ENCODE measurements at places on chromosomes 4 and X.

- DNase-seq: no peak
Observed at GRCh38 chr4:29853833-29854232, 866.3 kb upstream of the PCDH7 start.

DNA sequence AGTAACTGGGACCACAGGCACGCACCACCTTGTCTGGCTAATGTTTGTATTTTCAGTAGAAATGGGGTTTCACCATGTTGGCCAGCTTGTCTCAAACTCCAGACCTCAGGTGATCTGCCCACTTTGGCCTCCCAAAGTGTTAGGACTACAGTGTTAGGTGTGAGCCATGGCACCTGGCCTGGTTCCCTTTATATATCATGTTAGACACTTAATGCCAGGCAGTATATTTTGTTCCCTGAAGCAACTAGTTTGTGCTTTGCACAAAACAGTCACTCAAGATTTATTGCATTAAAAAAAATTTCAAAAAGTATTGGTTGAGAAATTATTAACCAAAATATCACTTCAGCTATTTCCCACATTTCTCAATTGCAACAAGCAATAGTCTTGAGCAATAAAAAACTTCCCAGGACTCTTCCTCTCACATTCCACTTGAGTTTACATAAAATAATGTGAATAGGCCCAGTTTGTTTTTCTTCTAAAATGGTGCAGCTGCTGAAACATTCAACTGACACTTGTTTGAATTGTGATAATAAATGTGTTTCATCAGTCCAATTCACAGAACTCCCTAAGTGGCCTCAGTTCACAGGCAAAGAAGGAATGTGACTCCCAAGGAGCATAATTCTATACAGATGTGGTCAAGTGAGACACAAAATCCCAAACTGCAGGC is 22.7 kb downstream of the CXCL1 start:
- no peak for DNase-seq

DNA sequence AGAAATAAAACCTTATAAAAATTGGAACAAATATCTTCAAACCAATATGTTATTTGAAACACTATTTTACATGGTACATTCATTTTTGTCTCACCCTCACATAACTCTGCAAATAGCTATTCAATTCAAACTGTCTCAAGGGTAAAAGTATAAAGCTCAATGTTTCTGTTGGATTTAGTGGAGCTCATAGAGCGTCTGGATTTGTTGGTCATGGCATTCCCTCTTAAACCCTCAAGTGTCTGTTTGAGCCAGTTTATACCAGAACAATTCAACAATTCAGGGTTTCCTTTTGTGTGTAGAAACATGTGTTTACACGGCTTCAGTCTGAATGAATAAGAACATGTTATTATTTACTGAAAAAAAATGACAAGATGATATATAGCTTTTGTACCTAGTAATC is 161.6 kb downstream of the PCDH18 start:
- no peak for DNase-seq

DNA sequence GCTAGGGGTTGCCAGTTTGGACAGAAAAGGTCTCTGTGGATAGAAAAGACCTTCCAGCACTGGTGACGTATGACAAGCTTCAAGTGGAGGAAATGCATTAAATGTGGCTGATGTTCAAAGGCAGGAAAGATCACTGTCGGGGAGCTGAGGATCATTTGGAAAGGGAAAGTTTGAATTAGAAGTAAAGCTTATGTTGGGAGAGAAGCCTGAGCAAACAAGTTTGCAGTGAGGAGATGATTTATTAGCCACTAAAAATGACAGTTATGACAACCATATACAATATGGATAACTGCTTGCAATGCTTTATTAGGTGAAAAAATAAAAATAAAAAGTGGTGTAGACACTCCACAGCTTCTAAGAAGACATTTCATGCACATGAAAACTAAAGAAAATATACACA is 135.3 kb upstream of the HS3ST1 start:
- no peak for DNase-seq

- DNase-seq: no peak
Observed at GRCh38 chr4:95272797-95273196, 276.0 kb downstream of the UNC5C start.

DNA sequence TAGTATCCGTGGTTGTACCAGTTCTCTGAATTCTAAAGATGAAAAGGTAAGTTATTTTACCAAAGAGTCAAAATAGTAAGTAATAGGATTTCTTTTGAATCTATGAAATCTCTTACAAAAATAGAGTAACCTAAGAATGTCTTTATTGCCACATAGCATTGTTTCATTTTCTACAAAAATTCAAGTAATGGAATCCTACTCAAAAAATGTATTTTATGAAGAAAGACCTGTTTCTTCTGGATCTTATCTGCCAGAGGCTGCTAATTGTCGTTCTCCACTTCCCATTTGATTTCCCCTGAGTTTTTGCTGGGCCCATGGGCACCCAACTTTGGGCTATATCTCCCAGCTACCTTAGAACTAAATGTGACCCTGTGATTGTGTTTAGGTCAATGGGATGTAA is 3.2 kb upstream of the OTUD4 start:
- no peak for DNase-seq

DNA sequence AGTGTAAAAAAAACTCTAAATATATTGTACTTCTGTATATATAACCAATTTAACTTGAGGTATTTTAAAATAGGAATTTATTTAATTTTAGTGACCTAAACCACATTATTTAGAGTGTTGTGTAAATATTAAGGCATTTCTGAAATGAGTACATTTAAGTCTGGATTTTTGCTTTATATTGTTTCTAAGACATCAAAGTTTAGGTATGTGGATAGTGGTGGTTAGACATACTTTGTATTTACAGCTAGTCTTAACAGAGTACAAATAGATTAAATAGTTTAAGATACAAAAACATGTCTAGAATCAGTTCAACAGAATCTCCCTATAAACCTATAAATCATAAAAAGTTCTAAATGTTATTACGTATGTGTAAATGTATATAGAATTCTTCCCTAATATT is 588.5 kb downstream of the TRIML1 start:
- no peak for DNase-seq

- no peak for DNase-seq
Observed at GRCh38 chrX:53084043-53084570, 1.9 kb downstream of the TSPYL2 start.

- no peak for DNase-seq
Observed at GRCh38 chr4:168451744-168452390, 28.4 kb downstream of the DDX60L start.

DNA sequence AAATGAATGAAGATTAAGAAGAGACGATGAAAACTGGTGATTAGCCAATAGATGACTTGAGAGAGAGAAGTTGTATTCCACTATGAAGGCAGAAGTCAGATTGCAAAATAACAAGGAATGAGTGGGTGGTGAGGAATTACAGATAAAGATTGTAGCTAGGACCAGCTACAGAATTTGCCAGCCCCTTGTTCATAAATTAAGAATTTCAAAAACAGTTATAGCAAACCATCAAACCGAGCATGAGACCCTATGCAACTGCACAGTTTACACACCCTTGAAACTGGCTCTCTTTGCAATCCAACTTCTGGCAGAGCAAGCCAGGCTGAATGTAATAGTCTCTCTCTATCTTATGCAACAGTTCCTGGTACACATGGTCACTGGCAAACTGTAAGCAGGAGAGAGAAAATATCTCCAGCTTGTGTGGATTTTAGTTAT is 35.2 kb downstream of the STAP1 start:
- DNase-seq: no peak

- no peak for DNase-seq
Observed at GRCh38 chrX:11064851-11065600, 46.1 kb upstream of the HCCS start.

- DNase-seq: no peak
Observed at GRCh38 chr4:68271851-68272357, 26.4 kb upstream of the TMPRSS11B start.

- DNase-seq: no peak
Observed at GRCh38 chr4:102780476-102781144, 19.8 kb upstream of the MANBA start.

DNA sequence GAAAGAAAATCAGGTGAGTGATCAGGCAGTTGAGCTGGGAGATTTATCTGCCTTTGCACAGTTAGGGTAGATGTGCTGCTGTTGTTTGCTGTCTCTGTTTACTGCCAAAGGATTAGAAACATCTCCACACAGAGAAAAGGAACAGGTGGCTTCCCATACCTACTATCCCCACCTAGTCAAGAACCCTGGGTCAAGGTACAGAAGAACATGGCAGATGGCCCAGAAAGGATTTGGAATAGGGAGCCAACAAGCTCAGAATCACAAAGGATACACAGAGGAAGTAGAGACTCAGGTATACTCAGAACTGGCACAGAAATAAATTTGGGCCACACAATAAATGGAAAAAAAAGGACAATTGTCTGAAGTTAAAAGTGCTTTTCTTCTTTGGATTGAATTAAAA is 64.3 kb downstream of the TIGD2 start:
- no peak for DNase-seq

- DNase-seq: no peak
Observed at GRCh38 chrX:102846544-102847236, 90.4 kb upstream of the RAB40AL start.

- no peak for DNase-seq
Observed at GRCh38 chr4:148239494-148239985, 202.7 kb downstream of the NR3C2 start.

GRCh38 chrX:148610328-148610698 is 109.9 kb downstream of the AFF2 start:
- DNase-seq: no peak

GRCh38 chr4:13988353-13989305 is 361.1 kb upstream of the BOD1L1 start:
- DNase-seq: no peak

DNA sequence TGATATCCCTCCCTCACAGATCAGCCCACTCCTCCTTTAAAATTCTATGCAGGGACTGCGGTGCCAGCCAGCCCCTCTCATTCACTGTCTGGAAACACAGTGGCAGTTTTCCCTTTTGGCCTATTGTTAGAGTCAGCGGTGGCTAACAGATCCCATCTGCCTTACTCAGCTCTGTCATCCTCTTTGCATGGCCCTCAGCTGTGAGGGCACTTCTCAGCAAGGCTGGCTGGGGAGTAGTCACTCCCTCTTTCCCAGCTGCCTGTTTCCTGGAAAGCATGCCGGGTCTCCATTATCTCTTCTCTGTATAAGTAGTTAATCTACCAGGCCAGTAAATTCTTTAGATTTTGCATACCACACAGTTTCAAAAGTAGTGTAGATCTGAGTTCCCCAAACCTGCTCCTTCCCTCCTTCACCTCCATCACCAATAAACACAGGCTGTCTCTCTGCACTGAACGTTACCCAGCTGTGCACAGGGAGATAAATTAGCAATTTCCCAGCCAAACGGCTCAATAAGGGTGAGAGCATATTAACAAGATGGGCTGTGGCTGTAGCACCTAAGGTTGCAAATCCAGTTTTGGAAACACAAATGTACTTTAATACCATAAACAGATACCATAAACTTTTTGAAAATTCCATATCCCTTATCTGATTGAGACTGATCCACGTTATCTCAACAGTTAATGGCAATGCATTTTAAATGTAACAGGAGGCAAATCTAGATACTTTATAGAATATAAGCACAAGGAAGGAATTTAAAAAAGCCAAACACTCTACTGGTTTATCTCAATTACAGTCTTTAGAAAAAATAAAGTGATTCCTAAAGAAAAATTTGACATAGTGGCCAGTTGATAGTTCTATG is 229.3 kb downstream of the ANKRD50 start:
- no peak for DNase-seq

DNA sequence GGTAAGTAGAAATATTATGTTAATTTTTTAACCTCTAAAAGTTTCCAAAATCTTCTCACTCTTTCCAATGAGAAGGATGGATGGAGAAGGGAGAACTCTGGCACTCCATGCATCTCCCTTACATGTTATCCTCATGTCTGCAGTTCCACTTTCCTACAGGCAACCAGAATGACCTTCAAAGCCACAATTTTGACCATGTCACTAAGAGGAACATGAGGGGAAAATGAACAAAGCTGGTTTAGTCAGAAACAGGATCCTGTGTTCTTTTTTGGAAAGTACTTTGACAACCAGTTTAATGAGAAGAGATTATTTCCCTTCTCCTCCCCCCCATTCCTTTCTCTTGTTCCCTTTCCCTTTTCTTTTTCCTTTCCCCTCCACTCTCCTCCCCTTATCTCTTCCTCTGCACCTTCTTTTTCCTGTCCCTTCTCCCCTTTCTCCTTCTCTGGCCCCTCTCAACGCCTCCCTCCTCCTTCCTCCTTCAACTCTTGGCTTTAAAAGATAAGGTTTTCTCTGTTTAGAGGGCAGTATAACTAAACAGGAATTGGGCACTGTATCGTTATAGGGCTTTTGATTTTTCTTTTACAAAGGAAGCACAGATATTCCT is 42.5 kb downstream of the DTHD1 start:
- no peak for DNase-seq

DNA sequence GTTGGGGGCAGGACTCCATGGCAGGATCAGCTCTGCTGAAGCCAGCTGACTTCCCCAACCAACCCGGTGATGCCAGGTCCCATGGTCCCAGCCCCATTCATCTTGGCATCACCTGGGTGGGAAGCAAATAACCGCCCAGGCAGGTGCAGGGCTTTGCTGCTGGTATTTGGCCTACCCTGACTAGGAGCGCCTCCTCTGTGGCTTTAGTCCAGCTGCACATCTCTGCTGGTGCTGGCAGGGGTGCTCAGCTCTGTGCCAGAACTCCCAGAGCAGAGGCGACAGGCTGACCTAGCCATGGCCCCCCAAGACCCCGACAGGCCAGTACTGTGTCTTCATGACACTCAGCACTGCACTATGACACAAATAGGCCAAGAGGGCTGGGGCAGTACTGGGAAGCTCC is 64.4 kb downstream of the STARD8 start:
- DNase-seq: no peak

DNA sequence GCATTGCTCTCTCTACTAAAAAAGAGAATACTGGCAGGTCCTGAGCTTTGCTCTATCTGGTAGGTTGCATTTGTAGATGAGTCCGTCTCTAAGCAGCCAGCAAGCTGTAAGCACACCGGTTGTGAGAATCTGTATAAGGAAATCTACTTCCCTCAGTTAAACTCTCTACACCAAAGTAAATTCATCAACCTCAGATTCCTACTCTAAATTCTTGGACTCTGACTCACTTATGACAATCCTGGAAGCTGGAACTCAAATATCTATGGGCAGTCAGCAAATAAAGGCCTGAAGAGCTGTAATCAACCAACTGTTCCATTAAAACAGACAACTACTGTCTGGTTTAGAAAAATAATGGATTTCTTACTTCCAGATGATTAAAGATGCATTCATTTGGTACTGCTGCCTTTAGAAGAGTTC is 37.9 kb downstream of the FAT1 start:
- no peak for DNase-seq

DNA sequence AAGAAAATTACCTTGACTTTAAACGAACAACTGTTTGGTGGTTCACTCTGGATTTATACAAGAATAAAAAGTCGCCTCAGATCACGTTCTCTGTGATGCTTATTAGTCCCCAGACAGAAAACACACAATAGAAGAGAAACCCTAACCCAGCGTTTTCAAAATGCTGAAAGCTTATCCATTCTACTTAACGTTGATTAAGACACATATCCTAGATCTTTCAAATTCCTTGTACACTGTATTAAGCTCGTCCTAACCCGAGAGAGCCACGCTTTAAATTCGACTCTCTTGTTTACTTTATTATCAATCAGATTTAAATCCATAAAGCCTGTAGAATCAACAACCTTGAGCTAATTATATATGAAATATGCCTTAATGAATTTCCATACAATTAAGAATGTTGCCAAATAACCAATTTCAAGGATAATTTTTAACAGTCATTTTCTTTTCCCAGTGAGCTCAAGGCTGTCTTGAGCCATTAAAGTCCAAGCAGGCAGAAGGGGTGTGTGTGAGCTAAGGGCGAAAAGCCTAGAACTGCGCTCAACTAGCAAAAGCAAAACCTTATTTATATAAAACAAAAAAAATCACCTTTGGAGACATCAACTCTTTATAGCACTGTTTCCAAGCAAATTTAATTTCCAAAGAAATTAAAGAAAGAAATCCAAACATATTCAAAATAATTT is 981 bp upstream of the PITX2 start:
- DNase-seq: no peak
